Stimulated activated CD8-positive, alpha-beta memory T cell treated with anti-CD3 and anti-CD28 coated beads, Interleukin-7, amount 100 ng/mL, for 4 hours (primary cell): ENCODE measurements at places on chromosomes 1 and 21.

- no peak for DNase-seq
These were observed 93.9 kb downstream of the ATP5PO start for GRCh38 chr21:33821503-33822322.

GRCh38 chr1:232036181-232036933 is 409.8 kb downstream of the DISC1 start:
- no peak for DNase-seq

DNA sequence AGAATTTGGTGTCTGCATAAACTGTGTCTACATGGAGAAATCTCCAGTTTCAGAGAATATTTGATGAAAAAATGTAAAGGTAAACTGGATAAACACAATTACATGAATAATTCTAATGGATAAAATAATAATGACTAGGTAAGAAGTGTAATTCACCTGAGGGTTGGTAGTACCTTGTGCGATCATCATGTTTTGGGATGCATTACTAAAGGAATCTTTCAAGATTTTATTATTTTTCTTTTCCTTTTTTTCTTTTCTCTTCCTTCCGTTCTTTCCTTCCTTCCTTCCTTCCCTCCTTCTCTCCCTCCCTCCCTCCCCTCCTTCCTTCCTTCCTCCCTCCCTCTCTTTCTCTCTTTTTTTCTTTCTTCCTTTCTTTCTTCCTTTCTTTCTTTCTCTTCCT is 818.7 kb downstream of the LTN1 start:
- no peak for DNase-seq

DNA sequence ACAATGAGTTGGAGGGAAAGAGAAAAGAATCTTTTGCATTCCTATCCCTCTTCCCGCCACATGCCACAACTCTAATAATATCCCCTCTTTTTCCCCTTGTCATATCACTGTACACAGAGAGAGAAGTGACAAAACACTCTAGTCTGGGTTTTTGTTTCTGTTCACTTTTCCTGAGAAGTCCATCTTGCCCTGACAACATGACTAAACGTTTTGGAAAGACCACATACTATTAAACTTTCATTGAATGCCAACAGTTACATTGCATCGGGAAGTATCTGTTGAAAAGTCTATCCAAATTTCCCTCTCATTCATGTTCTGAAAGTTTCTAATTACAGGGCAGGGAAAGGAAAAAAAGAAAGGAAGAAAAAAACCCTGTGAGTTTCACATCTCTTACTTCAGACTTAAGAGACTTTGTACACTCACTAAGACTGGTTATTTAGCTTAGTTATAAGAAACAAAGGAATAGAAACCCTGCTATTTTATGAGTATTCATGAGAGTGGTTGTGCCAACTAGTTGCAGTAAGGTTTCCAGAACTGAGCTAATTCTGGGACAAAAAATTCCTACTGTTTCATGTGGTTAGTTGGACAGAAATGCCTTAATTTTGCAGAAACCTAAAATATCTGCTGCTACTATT is 16.9 kb downstream of the PLA2G4A start:
- no peak for DNase-seq

- no peak for DNase-seq
These were observed 151.2 kb downstream of the DMRTA2 start for GRCh38 chr1:50271968-50272578.

- DNase-seq = peak; percentile 6
These were observed 552 bp downstream of the DLGAP3 start for GRCh38 chr1:34928699-34929496.
